ENCODE measurements at places on chromosomes 13 and 19.

GRCh38 chr19:1066251-1066747, 668 bp upstream of the ARHGAP45 start:
- no peaks in the 10 kb centered on the region for H3K4me1 ChIP-seq
- no peak overlapping the region for H3K4me3 ChIP-seq
- H3K36me3 ChIP-seq, result no peaks in the 10 kb centered on the region

- no peak for DNase-seq
- no peaks in the 10 kb centered on the region for H3K27me3 ChIP-seq
- no peaks in the 10 kb centered on the region for H3K36me3 ChIP-seq
Measured at GRCh38 chr13:21362741-21363140, 96.4 kb downstream of the ZDHHC20 start.

- H3K4me1 ChIP-seq, result peaks cover 2% of the 10 kb centered on the region
- H3K4me3 ChIP-seq, result no peak overlapping the region
- peak; percentile 4 for DNase-seq
- H3K27ac ChIP-seq, result no peak overlapping the region
- no peaks in the 10 kb centered on the region for H3K36me3 ChIP-seq
Measured at GRCh38 chr13:112574416-112574815, 13.5 kb downstream of the TUBGCP3 start.

DNA sequence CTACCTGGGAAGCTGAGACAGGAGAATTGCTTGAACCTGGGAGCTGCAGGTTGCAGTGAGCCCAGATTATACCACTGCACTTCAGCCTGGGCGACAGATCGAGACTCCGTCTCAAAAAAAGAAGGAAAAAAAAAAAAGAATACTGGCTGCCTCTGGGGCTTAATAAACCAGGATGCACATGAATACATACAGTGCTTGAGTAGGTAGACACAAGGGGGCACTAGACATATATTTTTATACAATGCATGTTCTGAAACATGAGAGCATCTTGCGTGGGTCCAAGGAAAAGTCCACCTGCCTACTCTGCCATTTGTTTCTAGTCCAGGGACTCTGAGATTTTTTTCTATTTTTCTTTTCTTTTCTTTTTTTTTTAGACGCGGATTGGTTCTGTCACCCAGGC, 31.2 kb downstream of the KEAP1 start:
- H3K27ac ChIP-seq, result no peak overlapping the region
- no peaks in the 10 kb centered on the region for H3K4me1 ChIP-seq
- H3K4me3 ChIP-seq, result no peak overlapping the region

DNA sequence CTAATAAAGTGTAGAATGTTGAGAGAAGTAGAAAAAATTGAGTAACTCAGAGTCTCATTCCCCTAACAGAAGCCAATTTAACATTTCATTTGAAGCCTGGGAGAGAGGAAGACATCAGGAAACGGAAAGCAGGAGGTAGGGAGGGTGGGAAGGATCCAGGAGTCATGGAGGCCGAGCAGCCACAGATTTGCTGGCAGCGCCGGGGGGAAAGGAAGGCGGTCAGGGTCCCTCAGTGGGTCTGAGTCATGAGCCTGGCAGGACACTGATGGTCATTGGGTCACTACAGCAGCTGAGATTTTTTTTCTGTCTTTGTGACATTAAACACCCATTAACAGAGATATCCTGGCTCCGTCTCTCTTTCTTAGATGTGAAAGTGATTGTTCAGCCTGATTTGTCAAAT, 248.1 kb downstream of the EFNB2 start:
- H3K4me3 ChIP-seq, result no peak overlapping the region
- no peaks in the 10 kb centered on the region for H3K27me3 ChIP-seq
- H3K4me1 ChIP-seq, result no peaks in the 10 kb centered on the region
- no peak overlapping the region for H3K27ac ChIP-seq
- no peaks in the 10 kb centered on the region for H3K36me3 ChIP-seq

- no peaks in the 10 kb centered on the region for H3K36me3 ChIP-seq
- H3K4me1 ChIP-seq, result no peaks in the 10 kb centered on the region
- peaks cover 5% of the 10 kb centered on the region for H3K27me3 ChIP-seq
- H3K27ac ChIP-seq, result no peak overlapping the region
- H3K4me3 ChIP-seq, result no peak overlapping the region
Measured at GRCh38 chr13:33806470-33807248, 11.3 kb upstream of the RFC3 start.

Data from fibroblast of lung (primary cell).